ENCODE measurements at places on chromosomes 1 and 21. TPM values are rescaled to one million over a fixed set of nuclear protein-coding genes. Genes with fewer than 3 reads are reported as not detected.

- DNase-seq: no peak
These were observed 660.5 kb upstream of the PRMT6 start for GRCh38 chr1:106396020-106396419.

- no peak for DNase-seq
These were observed 831 bp downstream of the TIPRL start for GRCh38 chr1:168179438-168180147.

GRCh38 chr21:28937737-28938136 is 54.9 kb downstream of the LTN1 start:
- no peak for DNase-seq

GRCh38 chr1:54278941-54279422 is 79.0 kb downstream of the MRPL37 start:
- no peak for DNase-seq

DNA sequence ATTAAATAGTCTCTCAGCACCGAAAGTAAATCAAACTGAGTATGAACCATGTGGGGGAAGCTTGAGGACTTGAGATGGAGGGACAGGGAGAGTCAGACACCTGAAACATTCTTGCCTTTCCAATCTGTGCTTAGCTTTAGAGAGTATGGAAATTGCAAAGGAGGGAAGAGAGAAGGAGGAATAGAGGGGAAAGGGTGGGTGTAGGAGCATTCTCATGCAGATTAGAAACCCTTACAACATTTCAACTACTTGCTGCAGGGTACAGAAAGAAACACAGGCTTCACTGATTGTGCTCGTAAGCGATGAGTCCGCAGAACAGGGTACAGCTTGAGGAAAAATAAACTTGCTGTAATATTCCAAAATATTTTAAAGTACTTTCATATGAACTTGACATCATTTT is 73.8 kb downstream of the NIBAN1 start:
- DNase-seq: no peak

GRCh38 chr1:42456754-42457089 is 379 bp downstream of the PPCS start:
- peak; percentile 79 for DNase-seq

The IRF6 gene
- total RNA-seq: 42.9 TPM

The SH2D1B gene
- 1.3 TPM for total RNA-seq

The GABRD gene
- total RNA-seq: not detected
